ENCODE measurements at places on chromosomes 16 and 17.

GRCh38 chr16:69406780-69407331 is 17.6 kb upstream of the CYB5B start:
- DNase-seq = no peak

DNA sequence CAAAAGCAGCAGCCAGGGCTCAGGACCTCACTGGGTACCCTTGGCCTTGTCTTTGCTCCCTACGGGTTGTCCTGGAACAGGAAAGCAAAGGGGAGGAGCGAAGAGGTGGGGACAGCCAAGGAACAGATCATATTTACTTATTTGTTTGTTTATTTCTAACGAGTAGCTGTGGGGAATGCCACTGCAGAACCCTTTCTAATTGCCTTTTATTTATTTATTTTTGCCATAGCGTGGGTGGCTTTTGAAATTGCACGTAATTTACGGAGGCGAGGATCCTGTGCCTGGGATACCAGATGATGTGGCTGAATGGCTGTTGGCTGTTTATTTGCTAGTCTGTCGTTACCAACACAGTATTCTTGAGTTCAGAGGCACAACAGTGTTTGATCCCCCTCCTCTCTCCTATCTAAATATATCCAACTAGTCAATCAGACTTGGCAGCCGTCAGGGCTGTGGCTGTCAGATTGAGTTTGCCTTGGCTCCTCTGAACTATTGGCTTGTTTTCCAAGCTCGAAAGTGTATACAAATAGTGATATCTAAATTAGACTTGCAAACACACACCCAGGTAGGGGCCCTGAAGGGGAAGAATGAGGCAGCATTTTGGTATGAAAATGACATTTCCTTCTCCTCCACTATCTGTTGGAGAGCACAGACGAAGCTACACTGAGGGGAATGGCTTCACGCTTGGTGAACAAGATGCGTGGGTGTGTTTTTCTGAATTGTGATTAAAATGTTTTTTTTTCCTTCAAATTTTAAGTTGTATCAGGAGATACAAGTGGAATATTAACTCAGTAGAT is 110.4 kb downstream of the MSI2 start:
- DNase-seq = peak; percentile 68

DNA sequence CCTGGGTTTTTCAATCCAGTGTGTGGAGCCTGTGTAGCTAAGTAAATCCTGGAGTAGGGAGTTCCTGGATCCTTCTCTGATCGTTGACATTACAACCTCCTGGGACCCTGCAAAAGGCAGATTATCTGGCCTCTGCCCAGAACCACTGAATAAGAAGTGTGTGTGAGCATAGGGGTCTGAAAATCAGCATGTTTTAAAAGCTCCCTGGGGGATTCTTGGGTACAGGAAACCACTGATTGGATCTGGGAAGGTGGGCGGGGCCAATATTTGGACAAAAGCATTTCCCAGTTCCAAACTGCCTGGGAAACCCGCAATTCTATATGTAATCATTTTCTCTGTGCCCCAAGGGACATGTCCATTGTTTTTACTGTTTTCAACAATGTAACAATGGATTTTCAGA is 27.2 kb upstream of the BEAN1 start:
- DNase-seq = no peak

DNA sequence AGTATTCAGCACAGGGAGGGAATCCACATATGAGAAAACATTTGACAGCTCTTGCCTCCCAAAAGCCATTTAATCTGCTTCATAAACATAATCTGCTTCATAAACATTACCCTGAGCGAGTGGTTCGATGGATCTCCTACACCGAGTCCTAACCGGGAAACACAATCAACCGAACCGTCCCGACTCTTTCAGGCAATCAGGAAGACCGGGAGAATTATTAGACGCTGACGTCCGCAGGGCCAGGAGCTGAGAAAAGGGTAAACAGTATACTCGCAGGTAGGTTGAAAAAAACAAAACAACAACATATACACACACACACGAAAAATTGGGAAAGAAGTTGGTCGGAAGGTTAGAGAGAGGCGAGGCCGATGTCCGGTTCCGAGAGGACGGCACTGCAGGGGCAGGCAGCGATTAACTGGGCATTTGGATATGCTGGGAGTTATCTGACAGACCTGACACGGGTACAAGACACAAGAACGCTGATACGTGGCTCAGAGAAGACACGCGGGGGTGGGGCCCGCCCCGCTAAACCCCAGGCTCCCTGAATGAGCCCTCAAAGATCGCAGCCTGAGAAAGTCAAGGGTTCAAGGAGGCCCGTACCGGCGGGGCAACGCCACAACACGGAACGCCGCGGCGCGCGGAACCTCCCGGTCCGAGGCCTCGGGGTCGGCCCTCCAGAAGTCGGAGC is 585 bp downstream of the AP1G1 start:
- DNase-seq = no peak

DNA sequence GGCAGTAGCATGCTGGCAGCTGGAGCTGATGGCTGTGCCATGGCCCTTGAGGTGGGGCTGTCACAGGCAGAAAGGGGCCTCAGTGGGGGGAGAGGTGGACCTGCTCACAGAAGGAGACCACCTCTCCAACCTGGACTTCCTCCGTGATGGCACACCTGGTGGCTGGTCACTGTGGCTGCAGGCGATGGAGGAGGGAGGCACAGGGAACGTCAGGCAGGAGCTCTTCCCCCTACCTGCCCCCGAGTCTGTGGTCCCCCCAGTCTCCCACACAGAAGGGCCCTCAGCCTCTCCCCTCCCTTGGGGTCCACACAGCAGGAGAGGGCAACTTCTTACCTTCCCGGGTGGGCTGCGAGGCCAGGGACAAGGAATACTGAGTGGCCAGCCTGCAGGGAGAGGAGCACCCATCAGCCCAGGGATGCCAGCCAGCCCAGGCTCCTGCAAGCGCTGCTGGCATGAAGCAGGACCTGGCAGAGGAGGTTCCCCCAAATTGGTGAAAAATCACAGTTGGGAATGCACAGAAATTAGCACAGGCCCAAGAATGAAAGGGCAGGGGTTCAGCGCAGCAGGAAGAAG is 96.5 kb downstream of the GOSR1 start:
- no peak for DNase-seq

- no peak for DNase-seq
Measured at GRCh38 chr17:60141111-60142018, 8.4 kb upstream of the CA4 start.

DNA sequence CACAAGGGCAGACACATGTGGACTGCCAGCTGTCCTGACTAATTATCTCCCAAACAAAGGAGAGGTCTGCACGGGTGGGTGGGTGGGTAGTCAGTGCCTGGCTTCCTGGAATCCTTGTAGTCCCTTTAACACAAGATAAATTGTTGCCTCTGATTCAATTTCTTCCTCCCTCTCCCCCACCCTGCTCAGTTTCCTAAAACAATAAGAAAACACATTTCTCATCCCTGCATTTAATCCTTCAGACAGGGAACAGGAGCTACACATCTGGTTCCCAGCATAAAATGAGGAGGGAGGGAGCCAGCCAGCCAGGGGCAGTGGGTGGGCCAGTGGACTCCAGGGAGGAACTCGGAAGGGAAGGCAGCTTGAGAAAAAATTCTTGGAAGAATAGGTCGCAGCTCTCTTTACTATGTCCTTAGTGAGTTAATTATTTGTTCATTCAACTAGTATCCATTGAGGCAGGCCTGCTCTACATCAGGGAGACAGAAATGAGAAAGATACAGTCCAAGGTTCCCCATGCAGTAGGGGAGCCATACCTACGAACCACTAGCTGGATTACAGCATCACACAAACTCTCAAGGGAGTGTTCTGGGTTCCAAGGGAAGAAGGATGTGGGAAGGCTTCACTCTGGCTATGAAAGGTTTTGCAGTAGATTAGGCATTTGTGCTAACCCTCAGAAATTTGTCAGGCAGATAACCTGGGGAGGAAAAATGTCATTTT is 58.3 kb downstream of the CCT6B start:
- no peak for DNase-seq

GRCh38 chr16:10080051-10080772 is 102.0 kb downstream of the GRIN2A start:
- DNase-seq = peak; percentile 14

GRCh38 chr17:63819585-63820537 is 7.4 kb upstream of the PSMC5 start:
- no peak for DNase-seq
